ENCODE measurements at places on chromosomes 1 and 21.

GRCh38 chr1:57336793-57337192 lies 87.1 kb downstream of the DAB1 start:
- no peak for DNase-seq

GRCh38 chr1:54810153-54810942 lies 9.2 kb upstream of the TTC22 start:
- peak; percentile 8 for DNase-seq

- DNase-seq = no peak
Measured at GRCh38 chr21:46082963-46083790, 14.7 kb upstream of the COL6A2 start.

DNA sequence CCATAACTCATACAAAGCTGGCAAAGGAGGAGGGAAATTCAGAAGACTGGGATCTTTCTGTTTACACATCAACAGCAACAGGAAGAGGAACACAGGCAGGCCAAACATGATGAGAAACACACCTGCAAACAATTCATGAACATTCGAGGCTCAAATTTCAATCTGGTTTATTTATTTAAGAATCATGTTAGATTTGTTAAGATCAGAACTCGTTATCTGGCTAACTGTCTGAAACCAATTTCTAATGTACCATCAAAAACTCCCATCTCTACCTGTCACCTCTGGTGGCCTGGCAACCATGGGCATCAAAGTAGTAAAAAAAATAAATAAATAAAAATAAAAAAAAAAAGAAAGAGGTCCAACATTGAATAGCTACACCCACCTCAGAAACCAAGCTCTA lies 9.8 kb downstream of the LBR start:
- peak; percentile 9 for DNase-seq

- DNase-seq = no peak
Measured at GRCh38 chr1:64545118-64545843, 75.4 kb downstream of the CACHD1 start.

- no peak for DNase-seq
Measured at GRCh38 chr1:91440847-91441246, 36.2 kb upstream of the HFM1 start.

DNA sequence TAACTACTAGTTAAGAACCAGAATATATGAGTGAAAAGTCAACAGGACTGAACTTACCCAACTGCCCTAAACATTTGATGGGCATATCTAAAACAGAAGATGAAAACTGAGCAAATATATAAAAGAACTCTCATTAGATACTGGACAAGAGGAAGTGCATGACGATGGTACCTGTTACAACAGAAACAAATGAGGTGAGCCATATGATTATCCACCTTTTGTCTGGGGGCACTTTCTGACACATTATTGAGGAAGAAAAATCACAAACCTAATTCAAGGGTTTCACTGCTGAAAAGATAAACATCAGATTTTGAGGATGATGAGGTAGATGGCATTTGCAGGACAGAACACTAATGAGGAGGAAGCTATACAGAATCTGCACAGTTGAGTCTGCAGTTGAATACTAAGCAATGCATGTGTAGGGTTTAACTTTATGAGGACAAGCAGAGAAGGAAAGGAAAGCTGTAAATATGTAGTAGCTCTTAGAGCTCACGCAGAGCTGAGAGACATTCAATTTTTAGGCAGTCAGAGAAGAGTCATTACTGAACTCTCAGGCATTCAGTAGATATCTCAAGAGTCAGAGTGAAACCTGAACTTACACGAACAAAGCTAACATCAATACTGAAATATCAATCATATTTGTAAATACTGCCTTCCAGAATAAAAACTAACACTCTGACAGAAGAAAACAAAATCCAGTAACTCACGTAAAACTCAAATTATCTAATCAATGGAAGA lies 262.1 kb downstream of the AKT3 start:
- DNase-seq = no peak

- DNase-seq = no peak
Measured at GRCh38 chr1:167821969-167822685, 91.8 kb downstream of the ADCY10 start.

GRCh38 chr1:12244078-12244477 lies 14.2 kb downstream of the VPS13D start:
- DNase-seq = no peak

DNA sequence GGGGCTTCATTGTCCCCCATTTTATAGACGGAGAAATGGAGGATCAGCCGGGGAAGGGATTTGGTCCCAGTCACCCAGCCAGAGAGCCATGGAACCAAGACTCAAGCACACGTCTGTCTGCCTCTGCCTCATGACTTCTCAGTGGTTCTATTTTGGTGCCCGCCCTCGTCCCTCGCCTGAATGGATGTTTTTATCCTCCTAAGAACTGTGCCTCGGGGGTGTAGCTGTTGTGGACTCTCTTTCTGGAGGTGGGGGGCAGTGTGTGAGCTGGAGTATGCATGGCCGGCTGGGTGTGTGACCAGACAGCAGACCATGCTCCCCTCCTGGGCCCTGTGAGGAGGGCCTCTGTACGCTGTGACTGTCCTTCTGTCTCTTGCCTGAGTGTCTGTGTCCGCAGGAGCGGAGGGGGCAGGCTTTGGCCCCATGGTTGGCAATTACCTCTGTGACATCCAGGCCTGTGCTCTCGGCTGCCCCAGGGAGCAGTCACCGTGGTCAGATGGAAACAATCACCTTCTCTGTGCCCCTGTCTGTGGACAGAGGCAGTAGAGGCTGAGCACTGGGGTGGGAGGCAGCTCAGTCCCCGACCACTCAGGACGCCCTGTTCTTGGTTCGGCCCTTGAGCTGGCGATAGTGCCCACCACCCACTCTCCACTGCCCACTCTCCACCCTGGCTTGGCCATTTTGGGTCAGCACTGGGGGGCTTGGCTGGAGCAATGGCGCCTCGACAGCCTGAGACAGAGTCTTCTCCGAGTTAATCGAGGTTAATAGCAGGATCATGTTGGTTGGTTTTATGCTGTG lies 20.4 kb downstream of the WNT4 start:
- DNase-seq = no peak

DNA sequence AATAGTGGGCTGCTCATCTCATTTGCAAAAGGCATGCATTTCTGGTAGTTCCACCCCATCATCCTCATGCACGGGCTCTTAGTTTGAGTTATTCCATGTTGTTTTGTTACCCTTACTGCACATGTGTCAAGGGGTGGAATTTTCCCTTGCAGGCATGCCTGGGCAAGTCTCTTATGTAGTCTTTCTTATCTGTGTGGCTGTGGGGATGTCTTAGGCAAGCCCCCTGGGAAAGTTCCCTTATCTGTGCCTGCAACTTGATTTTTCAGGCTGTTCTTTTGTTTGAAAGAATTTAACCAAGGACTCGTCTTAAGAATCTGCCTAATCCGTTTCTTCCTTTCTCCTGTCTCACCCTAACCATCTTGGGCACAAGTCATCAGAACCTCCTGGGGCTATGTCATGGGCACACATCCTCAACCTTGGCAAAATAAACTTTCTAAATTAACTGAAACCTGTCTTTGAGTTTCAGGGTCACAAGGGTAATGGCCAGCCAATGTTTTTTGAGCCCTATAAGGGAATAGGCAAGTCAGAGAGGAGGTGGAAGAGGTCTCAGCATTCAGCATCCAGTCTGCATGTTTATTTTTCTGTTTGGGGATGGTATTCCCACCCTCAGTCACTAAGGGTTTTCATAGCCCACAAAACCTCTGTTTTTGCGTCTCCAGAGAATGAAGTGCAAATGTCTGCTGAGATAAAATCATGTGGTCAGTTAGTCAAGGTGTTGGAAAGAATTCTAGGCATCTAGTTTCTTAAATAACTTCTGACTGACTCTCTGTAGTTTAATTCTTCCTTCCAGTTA lies 579.7 kb downstream of the PLA2G4A start:
- DNase-seq = no peak

GRCh38 chr1:234322979-234323378 lies 50.3 kb upstream of the COA6 start:
- DNase-seq = no peak

- no peak for DNase-seq
Measured at GRCh38 chr1:58457023-58457635, 89.4 kb downstream of the OMA1 start.

- peak; percentile 44 for DNase-seq
Measured at GRCh38 chr1:2778220-2778592, 23.3 kb downstream of the TTC34 start.

- DNase-seq = no peak
Measured at GRCh38 chr1:202112859-202113689, 9.6 kb upstream of the GPR37L1 start.

GRCh38 chr1:161080441-161081405 lies 8.6 kb downstream of the NECTIN4 start:
- no peak for DNase-seq

DNA sequence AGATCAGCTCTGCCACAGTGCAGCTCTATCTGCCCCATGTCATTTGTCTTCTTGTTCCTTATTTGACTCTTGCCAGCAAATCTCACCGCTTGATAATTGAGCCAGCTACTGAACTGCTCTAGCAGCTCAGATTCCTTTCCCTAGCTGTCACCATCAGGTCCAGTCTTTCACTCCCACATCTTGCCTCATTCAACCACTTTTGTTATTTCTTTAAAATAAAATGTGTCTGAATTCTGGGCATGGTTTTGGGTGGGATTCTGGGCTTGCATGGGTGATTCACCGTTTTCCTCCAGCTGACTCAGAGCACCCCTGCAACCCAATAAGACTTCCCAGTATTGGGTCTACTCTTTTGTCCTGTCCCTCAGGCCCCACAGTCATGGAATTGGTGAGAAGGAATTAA lies 215.7 kb downstream of the DSCAM start:
- DNase-seq = no peak

DNA sequence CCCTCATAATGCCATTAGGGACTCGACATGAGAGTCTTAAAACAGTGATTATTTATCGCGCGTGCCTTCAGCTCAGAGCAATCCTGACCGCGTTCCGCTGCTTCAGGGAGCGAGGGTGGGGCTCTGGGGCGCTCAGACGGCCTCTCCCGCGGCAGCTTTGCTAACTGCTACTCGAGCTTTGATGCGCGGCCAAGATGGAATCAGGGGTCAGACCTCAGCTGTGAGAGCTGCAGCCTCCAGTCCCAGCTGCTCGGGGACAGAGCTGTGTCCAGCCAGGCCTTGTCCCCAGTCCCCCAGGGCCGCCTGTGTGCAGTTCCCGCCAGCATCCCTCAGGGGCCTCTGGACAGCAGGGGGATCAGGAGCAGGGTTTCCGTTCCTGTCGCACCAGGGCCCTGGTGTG lies 104.6 kb upstream of the TTC34 start:
- DNase-seq = no peak

GRCh38 chr1:69739251-69739605 lies 171.5 kb downstream of the LRRC7 start:
- DNase-seq = no peak

- peak; percentile 74 for DNase-seq
Measured at GRCh38 chr1:91885716-91886506, at the start of gene TGFBR3. Gene TGFBR3 (minus strand): TSS chr1:91886151. CDS start chr1:91861531, 24,620 bp downstream.

GRCh38 chr1:94239796-94240195 lies 2.4 kb upstream of the ARHGAP29 start:
- DNase-seq = no peak

- DNase-seq = no peak
Measured at GRCh38 chr1:215728169-215728568, 161.1 kb downstream of the KCTD3 start.

DNA sequence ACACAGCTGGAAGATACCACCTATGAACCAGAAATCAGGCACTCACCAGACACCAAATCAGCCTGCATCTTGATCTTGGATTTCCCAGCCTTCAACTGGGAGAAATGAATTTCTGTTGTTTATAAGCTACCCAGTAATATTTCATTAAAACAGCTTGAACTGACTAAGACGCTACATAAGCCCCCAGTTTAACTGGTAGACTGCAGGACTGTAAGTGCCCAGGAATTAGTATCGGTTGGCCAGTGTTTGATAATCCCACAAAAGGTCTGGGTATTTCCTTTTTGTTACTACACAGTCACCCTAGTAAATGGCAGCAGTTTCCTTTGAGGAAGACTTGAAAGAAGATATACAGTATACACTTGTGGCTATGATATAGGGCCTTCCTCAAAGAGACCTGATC lies 7.3 kb upstream of the SLC35D1 start:
- no peak for DNase-seq

DNA sequence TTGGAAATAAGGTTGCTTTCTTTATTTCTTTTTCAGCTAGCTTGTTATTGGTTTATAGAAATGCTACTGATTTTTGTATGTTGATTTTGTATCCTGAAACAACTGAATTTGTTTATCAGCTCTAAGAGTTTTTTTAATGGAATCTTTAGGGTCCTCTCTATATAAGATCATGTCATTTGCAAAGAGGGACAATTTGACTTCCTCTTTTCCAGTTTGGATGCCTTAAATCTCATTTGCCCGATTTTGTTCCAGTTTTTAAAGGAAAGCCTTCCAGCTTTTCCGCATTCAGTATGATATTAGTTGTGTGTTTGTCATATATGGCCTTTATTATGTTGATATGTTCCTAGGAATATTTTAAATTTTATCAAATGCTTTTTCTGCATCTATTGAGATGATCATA lies 31.7 kb downstream of the SLC35A3 start:
- DNase-seq = no peak

- DNase-seq = no peak
Measured at GRCh38 chr1:97392701-97393100, 528.1 kb downstream of the DPYD start.

GRCh38 chr1:219549215-219549614 lies 63.7 kb downstream of the ZC3H11B start:
- DNase-seq = no peak

GRCh38 chr1:44406737-44407429 lies 1.8 kb downstream of the RNF220 start:
- no peak for DNase-seq

GRCh38 chr1:170166518-170167180 lies 20.9 kb downstream of the NTMT2 start:
- DNase-seq = no peak

- DNase-seq = no peak
Measured at GRCh38 chr1:171290621-171291020, 23.4 kb upstream of the FMO4 start.
